ENCODE measurements at places on chromosomes 2 and 18.

DNA sequence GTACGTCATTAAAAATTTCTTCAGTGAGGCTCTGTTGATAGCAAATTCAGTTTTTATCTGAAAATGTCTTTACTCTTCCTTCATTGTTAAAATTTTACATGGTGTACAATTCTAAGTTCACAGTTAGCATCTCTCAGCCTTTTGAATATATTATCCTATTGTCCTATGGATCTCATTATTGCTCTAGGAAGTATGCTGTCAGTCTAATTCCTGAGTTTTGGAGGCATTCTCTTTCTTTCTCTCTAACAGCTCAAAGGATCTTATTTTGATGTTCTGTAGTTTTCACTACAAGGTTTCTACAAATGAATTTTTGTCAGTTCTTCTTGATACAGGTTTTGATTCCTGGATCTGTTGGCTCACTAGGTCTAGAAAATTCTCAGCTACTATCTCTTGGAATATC lies 2.9 kb upstream of the ACMSD start:
- no peak for DNase-seq

GRCh38 chr2:181818058-181818680 lies 73.4 kb upstream of the ITPRID2 start:
- no peak for DNase-seq

GRCh38 chr2:182365855-182366254 lies 61.0 kb downstream of the PDE1A start:
- DNase-seq = no peak

DNA sequence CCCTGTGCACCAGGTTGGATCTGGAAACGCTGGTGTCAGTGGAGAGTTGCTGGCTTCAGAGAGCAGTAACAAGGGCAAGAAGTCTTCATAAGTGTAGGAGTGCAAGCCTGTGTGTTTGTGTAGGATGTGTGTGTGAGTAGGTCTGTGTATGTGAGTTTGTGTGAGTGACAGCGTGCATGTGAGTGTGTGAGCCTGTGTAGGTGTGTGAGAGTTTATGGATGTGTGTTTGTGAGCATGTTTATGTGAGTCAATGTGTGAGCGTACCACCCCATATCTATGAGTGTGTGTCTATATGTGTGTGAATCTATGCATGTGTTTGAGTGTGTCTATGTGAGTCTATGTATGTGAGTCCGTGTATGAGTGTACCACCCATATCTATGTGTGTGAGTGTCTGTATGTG lies 86.5 kb upstream of the ATG16L1 start:
- DNase-seq = no peak

- no peak for DNase-seq
These were observed 238.8 kb downstream of the TPGS2 start for GRCh38 chr18:36589857-36590543.

DNA sequence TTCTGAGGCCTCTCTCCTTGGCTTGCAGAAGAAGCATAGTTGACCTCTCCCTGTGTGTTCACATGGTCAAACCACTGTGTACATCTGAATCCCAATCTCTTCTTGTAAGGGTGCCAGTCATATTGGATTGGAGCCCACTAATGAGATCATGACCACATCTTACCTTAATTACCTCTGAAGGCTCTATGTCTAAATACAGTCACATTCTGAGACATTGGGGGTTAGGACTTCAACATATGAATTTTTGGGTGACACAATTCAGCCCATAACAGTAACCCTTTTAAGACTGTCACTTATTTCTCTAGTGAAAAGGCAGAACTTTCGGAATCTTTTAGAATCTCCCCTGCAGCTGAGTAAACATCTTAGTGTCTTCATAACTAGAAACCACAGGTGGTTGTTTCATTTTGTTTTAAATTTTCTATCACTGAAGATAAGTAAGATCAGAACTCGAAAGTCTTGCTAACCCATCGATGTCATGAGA lies 33.3 kb downstream of the BMP10 start:
- DNase-seq = no peak

GRCh38 chr2:83280391-83280790 lies 1178.7 kb downstream of the SUCLG1 start:
- no peak for DNase-seq

DNA sequence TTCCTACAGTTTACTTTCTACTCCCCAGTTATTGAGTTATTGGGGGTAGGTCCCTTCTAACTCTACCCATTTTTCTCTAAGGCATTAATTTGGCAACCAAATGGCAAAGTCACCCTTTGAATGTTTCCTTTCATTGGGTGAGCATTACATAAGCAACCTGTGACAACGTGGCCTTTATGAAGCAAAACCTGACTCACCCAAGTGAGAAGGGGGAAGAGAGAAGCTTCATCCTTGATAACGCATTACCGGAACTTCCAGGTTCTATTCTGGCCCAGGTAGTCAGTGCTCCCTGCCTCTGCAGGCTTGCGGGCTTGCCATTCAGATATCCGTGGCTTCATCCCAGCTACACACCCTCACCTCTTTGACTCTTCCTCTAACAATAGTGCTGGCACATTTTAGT lies 39.1 kb upstream of the FAM124B start:
- no peak for DNase-seq

DNA sequence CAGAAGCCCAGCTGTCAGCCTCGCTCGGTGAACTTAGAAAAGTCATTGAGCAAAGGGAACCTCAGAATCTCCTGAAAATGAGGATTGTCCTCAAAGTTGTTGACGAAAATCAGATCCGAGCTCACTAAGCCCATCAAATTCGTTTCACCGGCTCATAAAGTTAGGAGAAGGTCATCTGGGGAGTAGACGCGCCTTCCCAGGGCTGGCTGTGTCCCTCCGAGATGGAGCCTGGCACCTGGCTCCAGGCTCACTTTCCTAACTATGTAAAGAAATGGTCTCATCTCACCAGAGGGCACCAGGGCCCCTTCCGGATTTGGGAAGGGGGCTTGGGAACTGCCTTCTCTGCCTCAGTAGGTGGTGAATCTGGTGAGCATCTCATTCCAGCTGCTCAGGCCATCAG lies 145.5 kb downstream of the PXDN start:
- DNase-seq = no peak

GRCh38 chr2:119707117-119708087 lies 28.4 kb downstream of the TMEM177 start:
- DNase-seq = no peak

GRCh38 chr2:206368933-206369569 lies 74.3 kb upstream of the ADAM23 start:
- DNase-seq = peak; percentile 56

DNA sequence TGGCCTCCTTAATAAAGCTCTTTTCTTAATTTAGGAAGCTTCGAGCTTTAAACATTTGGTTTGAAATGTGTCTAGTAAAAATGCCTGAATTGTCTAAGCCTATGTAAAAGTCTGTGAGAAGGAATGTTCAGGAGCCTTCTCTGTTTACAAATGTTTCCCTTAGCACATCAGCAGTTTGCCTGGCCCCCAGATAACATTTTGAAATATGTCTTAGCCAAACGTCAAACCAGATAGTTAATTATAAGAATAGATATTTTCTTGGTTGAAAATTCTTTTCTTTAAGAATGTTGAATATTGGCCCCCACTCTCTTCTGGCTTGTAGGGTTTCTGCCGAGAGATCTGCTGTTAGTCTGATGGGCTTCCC lies 498.6 kb downstream of the CCDC85A start:
- no peak for DNase-seq

- no peak for DNase-seq
These were observed 86.7 kb upstream of the RANBP2 start for GRCh38 chr2:108632332-108633160.

DNA sequence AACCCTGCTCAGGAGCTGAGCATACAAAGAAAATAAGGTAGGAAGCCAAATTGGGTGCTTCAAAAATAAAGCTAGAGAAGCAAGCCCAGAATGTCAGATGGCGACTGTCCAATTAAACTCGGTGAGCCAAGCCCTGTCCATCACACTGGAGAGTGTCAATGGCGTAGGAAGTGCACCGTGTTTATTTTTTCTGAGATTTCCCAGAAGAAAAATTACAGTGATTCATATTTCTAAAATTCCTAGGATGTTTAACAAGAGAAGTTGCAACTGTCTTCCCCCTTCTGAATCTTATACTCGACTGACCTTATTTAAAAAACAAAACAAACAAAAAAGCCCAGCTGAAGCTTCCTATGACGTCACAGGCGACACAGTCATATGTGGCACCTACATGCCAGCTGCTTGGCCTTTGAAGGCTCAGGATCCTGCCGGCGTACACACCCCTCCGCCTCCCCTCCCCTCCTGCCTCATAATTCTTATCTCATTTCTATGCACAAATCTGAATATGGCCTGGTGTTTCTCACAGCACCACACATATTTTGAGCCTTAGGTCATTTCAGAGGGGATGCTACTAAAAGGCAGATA lies 60.8 kb downstream of the MBP start:
- no peak for DNase-seq

GRCh38 chr2:230202430-230203109 lies 17.2 kb downstream of the SP110 start:
- no peak for DNase-seq

GRCh38 chr18:31101183-31102024 lies 817 bp downstream of the DSC2 start:
- DNase-seq = peak; percentile 50
